Dermis blood vessel endothelial cell (primary cell): ENCODE measurements at places on chromosomes 7 and 10. TPM values are rescaled to one million over a fixed set of nuclear protein-coding genes. Genes with fewer than 3 reads are reported as not detected.

DNA sequence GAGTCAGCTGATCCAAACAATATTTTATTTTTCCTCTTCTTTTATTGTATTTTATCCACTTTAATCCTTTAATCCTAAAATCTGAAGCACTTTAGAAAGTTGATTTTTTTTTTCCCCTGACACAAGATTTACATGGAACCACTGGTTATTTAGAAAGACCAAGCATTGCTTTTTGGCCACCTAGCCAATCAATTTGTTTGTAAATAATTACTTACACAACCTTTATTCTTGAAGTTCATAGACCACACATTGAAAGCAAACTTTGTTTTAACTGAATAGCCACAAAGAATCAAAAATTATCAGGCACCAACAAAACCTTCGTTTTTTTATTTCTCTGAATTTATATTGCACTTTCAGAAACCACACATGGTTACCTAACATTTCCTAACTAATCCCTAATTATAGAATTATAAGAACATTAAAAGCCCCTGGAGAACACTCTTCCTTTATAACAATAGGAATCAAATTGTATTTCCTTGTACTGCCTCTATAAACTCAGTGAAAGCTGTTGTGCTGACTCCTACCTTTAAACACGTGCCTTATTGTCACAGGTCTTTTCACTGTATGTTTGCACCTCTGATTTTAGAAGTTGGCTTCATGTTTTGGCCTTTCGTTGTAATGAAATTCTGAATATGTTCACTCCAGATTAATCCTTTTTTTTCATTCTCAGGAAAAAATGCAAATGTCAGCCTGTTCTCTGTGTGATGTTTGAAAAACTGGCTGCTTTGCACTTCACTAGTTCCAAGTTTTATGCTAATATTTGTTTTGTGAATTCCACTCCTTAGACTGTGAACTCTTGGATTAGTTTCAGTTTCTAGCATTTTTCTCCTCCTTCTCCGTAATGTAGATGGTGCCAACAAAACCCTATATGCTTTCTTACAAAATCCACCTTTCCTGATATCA, 1511.9 kb downstream of the REEP3 start:
- no peak for DNase-seq

DNA sequence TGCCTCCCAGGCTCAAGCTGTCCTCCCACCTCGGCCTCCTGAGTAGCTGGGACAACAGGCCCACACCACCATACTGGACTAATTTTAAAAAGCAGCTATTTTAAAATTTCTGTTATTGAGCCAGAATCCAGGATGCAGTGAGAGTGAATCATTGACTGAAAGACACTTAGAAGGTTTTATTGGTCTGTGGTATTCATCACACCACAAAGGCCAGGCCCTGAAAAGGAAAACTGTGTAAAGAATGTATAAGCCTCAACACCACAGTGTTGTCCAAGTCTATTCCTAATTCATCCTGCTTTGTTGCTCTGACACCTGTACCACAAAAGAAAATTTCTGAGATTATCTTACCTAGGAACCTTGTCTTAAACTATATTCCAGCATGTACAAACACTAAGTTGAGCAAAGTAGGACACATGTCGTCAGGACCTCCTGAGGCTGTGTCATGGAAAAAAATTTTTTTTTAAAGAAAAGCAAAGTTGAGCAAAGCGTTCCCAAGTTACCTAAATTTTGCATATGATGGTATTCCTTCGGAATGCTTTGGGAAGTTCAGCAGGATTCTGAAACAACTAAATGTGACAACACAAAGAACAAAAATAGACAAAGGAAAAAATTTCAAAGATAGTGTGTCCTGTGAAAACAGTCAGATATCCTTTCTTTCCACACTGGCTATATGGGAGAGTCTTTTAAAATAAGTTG, 129.6 kb upstream of the MKLN1 start:
- DNase-seq, result no peak

- DNase-seq, result no peak
Observed at GRCh38 chr7:151275813-151276577, 27.5 kb upstream of the SMARCD3 start.

CRTAC1 gene
- total RNA-seq, result 0.51 and 1.3 TPM in 2 replicates

- no peak for DNase-seq
Observed at GRCh38 chr7:29325476-29325875, 130.9 kb downstream of the CHN2 start.

PPP1R3A gene
- not detected in 2 replicates for total RNA-seq

- DNase-seq, result no peak
Observed at GRCh38 chr10:10196701-10197100, 821.0 kb upstream of the CELF2 start.

DNA sequence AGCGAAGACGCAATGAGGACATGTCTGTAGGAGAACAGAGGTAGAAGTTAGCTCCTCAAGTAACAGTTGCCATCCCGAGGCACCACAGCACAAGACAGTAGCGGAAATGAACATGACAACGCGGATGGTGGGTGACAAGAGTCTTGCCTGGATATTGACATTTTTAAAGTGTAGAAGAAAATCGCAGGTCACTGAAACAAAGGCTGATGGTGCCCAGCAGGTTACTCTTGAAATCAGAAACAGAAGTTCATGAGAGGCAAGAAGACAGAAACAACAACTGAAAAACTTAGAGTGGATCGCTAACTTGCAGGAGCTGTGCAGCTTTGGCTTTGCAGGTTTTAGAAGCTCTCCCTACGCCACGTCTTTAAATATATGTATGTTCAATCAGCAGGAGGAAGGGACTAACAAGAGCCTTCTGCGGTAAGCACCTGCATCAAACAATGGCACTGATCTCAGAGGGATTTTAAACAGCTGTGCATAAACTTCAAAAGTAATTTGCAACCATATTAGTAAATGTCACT, 1.8 kb downstream of the PRKCQ start:
- DNase-seq, result no peak

- no peak for DNase-seq
Observed at GRCh38 chr7:20197837-20198236, 19.3 kb downstream of the MACC1 start.

NKX2-3 gene
- not detected in 2 replicates for total RNA-seq

CYP2W1 gene
- total RNA-seq, result not detected in 2 replicates

NPFFR1 gene
- not detected in 2 replicates for total RNA-seq

DNA sequence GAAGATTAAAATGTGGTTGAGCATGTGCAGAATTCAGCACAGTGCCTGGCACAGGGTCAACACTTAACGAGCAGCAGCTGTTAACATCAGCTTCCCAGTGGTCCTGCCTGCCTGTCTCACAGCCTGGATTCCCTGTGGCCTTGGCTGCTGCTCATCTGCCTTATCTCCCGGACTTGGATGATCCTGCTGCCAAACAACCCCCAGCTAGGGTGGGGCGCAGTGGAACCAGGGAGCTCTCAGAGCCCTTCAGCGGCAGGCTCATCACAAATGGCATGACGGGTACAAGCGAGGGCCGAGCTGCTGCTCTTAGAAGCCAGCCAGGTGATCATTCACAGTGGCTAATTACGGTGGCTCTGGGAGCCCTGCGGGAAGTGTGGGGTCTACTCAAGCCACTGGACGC, 13.0 kb upstream of the SMARCD3 start:
- DNase-seq, result no peak

LRRD1 gene
- under 0.01 TPM in 1 of 2 replicates, not detected in the other for total RNA-seq

MUC12 gene
- total RNA-seq, result not detected in 2 replicates

RHOBTB1 gene
- total RNA-seq, result 38.6 and 45.6 TPM in 2 replicates

RBP3 gene
- total RNA-seq, result not detected in 2 replicates

PTPN20 gene
- 1.1 and 5.3 TPM in 2 replicates for total RNA-seq

HTRA1 gene
- total RNA-seq, result 54.7 and 117 TPM in 2 replicates

- no peak for DNase-seq
Observed at GRCh38 chr7:115475206-115475605, 553.3 kb downstream of the MDFIC start.

- DNase-seq, result no peak
Observed at GRCh38 chr7:9958486-9958885, 1015.2 kb upstream of the PHF14 start.

NEUROG3 gene
- total RNA-seq, result not detected in 2 replicates

DNA sequence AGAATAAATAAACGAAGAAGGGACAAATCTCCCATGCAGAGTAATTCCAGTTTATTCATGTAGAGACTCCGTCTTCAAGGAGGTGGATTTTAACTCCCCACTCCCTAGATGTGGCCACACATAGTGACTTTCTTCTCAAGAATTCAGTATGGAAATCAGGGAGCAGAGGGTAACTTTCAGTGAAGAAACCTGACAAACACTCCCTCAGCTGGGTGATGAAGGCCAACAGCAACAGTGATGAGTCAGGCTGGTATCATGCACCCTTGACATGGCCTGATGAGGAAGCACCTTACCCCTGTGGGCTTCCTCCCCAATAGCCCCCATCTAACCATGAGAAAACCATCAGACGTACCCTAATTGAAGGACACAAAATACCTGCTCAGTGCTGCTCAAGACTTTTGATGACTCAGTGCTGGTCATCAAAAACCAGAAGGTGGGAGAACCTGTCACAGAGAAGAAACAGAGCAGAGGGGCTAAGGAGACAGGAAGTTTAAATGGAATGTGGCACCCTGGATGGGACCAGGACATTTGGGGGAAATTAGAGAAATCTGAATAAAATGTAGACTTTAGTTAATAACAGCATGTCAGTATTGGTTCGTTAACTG, 50.6 kb downstream of the ADAMTS14 start:
- DNase-seq, result peak; percentile 8

SUN3 gene
- not detected in 2 replicates for total RNA-seq

GRCh38 chr10:12448729-12449391, 99.5 kb downstream of the CAMK1D start:
- peak; percentile 7 for DNase-seq
